ENCODE measurements at places on chromosomes 16 and 17.
A peak's percentile ranks its signal among the peaks of the same experiment; 100 is the strongest.

DNA sequence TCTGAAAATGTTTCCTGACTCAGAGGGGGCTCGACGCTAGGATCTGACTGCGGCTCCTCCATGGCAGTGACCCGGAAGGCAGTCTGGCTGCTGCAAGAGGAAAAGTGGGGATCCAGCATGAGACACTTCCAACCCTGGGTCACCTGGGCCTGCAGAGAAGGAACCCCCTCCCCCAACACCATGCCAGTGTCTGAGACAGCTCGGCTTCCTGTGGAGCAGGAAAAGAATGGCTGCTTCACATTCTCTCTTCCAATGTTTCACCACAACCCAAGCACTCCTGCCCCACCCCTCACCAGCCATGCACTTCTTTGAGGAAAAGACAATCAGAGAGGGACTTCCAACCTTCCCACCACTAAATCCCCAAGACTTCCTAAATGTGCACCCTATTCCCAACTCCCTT lies 10.8 kb downstream of the TP53 start:
- DNase-seq = no peak

GRCh38 chr16:6096931-6097670 lies 999.5 kb upstream of the EEF2KMT start:
- no peak for DNase-seq

- DNase-seq = no peak
These were observed 1.4 kb downstream of the GPR139 start for GRCh38 chr16:20072146-20072873.

- DNase-seq = no peak
These were observed 23.5 kb downstream of the GSG1L start for GRCh38 chr16:28040039-28040438.

GRCh38 chr17:43021741-43022512 lies at the start of gene VAT1:
TSS of gene VAT1 (minus strand) at chr17:43022385. CDS start at chr17:43022322, 63 bp downstream.
- peak; percentile 87 for DNase-seq

- DNase-seq = no peak
These were observed 180.9 kb downstream of the RPTOR start for GRCh38 chr17:80725517-80725916.

DNA sequence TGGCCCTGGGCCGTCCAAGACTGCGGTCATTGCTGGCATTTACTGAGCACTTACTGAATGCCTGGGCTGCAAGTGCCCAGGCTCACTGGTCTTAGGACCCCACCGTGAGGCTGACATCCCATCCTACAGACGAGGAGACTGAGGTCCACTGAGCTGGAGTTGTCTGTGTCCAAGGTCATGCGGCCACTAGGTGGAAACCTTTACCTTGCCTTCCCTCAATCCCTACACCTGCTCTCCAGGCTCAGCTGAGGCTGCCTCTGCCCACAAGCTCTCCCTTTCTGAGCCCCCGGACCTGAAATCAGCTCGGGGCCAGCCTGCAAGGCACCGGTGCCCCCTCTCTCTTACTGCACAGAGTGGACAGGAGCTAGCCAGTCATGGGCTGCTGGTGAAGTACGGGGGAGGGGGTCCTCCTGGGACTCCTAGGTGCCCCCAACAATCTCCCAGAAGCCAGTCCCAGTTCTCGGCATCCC lies 1.5 kb downstream of the CASKIN1 start:
- DNase-seq = peak; percentile 59

DNA sequence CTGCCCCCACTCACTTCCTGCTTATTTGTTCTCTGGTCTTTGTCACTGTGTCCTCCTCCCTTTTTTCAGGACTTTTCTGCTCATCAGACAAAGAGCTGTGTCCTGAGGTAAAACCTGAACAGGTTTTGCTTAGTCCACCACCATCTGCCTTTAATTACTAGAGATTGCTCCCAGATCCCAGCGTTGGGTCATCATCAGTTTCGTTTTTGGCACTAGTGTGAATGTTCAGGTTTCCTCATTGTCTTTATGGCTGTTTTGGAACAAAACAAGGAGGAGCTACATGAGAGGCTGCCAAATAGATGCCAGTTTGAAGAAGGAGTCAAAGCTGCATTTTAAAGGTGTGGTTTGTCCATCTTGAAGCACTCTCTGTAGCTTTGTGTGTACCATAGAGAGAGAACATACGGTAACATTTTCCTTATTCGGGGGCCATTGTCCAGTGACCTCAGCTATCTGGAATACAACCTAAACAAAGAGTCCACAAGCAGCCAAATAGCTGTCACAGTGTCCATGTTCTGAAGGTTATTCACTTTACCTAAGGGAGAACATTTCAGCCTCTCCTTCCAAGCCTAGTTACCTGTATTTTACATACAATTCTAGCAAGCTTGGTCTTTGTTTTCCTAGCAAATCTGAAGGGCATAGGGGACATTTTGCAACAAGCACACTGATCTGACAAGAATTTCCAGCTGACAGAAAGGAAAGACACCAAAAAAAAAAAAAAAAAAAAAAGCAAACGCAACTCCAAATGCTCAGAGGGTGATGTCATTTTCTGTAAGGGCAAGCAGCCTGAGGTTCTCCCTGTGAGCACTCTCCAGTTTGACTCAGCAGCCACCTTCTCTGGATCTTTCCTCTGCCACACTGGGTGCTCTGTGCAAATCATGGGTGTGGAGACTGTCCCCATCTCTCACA lies 196.1 kb downstream of the NTN1 start:
- DNase-seq = no peak

DNA sequence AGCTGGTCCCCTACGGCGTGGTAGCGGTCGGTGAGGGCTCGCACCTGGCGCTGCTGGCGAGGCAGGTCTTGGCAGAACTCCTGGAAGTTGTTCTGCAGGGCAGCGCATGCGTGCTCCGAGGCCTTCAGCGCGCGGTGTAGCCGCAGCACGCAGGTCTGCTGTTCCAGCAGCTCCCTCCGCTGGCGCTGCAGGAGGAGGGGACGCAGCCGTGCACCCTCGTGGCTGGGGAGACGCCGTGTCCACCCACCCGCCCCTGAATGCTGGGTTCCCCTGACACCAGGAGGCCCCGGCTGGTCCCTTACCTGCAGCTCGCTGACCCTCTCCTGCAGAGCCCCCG lies 12.2 kb downstream of the EVPL start:
- DNase-seq = no peak

GRCh38 chr17:55730808-55731207 lies 8.1 kb upstream of the TMEM100 start:
- DNase-seq = no peak

GRCh38 chr17:57102122-57102521 lies 17.1 kb downstream of the AKAP1 start:
- DNase-seq = no peak

- DNase-seq = no peak
These were observed 3.6 kb downstream of the SH2B1 start for GRCh38 chr16:28867241-28867640.

- no peak for DNase-seq
These were observed 2.6 kb upstream of the SLC38A8 start for GRCh38 chr16:84045001-84045817.
